ENCODE measurements at places on chromosomes 6 and 20.

DNA sequence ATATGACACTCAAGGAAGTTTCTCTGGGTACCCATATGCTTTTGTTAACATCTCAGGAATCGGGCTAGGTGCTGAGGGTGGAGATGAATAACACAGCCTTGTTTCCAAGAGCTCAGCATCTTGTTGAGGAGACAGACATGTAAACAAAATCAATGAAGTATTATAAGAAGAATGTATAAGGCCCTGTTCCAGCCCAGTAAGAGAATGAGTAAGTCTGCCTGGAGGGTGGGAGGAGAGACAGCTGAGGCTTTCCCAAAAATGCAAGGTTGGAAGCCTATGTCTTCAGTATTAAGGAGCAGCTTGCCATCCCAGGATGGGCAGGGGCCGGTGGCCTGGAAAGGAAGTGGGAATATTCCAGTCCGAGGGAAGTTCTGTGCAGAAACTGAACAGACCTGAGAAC, 615.3 kb upstream of the BTBD3 start:
- no peak for DNase-seq

GRCh38 chr6:32796848-32797776, 19.7 kb downstream of the HLA-DOB start:
- DNase-seq, result peak; percentile 2

DNA sequence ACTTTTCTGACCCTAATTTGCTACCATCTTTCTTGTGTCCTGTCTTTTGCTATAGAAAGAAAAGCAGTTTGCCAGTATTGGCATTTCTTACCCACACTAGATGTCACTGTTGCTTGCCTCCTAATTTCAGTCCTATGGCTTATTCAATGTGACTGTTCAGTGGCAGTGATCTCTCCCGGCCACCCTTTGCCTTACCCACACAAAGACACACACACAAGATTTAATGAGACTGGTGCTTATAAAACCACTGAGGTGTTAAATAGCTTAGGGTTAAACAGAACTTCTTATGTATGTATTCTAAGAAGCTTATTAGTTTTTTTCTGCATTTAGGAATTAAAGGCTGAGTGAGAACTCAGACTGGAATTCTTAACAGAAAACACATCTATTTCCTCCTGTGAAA, 233.6 kb upstream of the ASCC3 start:
- DNase-seq, result peak; percentile 7

DNA sequence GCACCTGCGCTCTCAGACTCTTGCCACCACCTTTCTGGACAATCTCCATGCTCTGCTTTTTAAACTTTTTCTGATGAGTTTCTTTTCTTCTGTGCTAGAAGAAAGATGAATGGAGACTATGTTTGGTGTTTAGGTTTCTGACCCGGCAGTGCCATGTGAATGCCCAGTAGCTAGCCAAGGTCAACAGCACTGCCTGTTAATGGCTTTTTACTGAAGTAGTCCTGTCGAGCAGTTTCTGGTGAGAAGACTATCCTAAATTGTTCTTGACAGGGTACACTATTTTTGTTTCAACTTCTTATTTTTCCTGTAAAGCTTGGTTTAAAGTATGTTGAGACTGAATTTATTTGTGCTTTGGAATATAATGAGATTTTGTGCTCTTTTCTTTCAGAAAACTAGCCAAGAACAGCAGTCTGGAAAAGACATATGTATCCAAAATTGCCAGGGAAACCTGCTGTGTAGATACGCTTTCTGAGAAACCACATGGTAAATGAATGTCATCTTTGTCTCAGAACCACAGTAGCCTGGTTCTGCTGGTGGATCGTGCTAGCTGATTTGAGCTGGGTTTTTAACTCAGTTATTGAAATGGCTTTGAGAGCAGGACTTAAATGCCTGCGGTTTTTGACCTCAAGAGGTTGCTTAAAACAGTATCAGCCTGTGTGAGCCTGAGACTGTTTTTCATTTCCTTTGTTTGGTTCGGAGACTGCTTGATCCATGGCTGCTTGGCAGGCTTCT, 48.1 kb downstream of the KCNS1 start:
- no peak for DNase-seq

DNA sequence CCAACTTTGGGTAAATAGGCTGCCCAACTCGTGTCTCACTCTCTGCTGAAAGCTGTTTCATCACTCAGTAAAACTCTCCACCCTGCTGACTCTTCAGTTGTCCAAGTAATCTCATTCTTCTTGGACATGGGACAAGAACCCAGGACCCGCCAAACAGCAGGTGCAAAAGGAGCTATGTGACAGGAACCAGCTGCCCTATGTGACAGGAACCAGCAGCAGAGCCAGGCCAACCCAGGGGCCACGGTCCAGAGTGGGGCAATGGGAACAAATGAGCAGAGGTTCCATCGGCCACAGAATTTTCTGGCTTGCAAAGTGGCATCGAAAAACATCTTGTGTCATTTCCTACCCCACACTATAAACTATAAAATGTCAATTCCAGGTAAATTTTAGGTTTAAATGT, 56.5 kb downstream of the MOXD1 start:
- no peak for DNase-seq

Measured in NCI-H1930 (cell line).